ENCODE measurements at places on chromosomes 6 and 20. TPM values are rescaled to one million over a fixed set of nuclear protein-coding genes. Genes with fewer than 3 reads are reported as not detected.

GRCh38 chr20:46351357-46352058 lies 43.2 kb upstream of the CDH22 start:
- H3K36me3 ChIP-seq: peaks cover 52% of the 10 kb centered on the region
- DNase-seq: no peak
- no peak overlapping the region for H3K27ac ChIP-seq

- DNase-seq: no peak
- no peak overlapping the region for H3K4me3 ChIP-seq
- no peaks in the 10 kb centered on the region for H3K4me1 ChIP-seq
- H3K36me3 ChIP-seq: no peaks in the 10 kb centered on the region
- peaks cover 60% of the 10 kb centered on the region for H3K27me3 ChIP-seq
Measured at GRCh38 chr20:3661814-3662665, 1.2 kb downstream of the GFRA4 start.

Gene MYMX
- polyA plus RNA-seq: 0.13 TPM

DNA sequence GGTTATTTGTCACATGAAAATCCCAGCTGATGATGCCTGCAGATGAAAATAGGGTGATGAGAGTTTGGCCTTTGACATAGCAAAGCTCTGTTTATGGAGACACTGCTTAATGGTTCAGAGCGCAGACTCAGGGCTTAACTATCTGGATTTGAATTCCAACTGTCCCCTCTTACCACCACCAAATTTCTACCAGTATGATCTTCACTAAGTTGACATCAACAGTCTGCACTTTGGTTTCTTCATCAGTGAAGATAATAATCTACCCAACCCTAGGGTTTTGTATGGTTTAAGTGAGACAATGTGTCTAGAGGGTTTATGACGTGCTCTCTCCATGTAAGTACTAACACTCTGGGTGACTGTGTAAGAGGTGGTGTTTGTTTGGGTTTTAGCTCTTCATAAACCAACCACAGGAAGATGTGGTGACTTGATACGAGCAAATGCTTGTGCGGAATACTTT lies 151.4 kb upstream of the TNFAIP3 start:
- H3K27me3 ChIP-seq: no peaks in the 10 kb centered on the region
- H3K4me3 ChIP-seq: no peak overlapping the region
- DNase-seq: no peak

Gene TUBB2B
- polyA plus RNA-seq: 54.3 TPM

- H3K27ac ChIP-seq: no peak overlapping the region
Measured at GRCh38 chr6:141667580-141668309, 465.0 kb upstream of the GJE1 start.

GRCh38 chr6:147874322-147874721 lies 365.8 kb downstream of the SAMD5 start:
- DNase-seq: no peak
- no peak overlapping the region for H3K27ac ChIP-seq
- H3K27me3 ChIP-seq: no peaks in the 10 kb centered on the region
- H3K4me1 ChIP-seq: no peaks in the 10 kb centered on the region
- H3K36me3 ChIP-seq: no peaks in the 10 kb centered on the region
- no peak overlapping the region for H3K4me3 ChIP-seq

DNA sequence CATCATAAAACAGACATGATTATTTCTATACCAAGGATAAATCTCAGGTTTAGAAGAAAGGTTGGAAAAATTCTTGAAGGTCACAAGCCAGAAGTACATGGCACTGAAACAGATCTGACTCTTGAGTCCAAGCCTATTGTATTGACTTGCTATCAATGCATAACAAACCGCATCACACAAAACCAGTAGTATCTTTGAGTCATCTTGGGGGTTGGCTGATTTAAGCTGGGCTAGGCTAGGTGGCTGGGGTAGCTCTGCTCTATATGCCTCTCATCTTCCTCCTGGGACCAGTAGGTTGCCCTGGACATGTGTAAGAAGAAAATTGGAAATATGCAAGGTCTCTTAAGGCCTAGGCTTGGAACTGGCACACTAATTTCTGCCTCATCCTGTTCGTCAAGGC lies 37.0 kb upstream of the RAB23 start:
- H3K27me3 ChIP-seq: no peaks in the 10 kb centered on the region
- H3K27ac ChIP-seq: no peak overlapping the region
- no peaks in the 10 kb centered on the region for H3K36me3 ChIP-seq
- H3K4me1 ChIP-seq: no peaks in the 10 kb centered on the region
- no peak for DNase-seq
- H3K4me3 ChIP-seq: no peak overlapping the region

Gene PDYN
- polyA plus RNA-seq: 0.10 TPM

GRCh38 chr6:98014442-98015201 lies 731.6 kb upstream of the MMS22L start:
- no peak for DNase-seq
- H3K36me3 ChIP-seq: no peaks in the 10 kb centered on the region
- no peaks in the 10 kb centered on the region for H3K4me1 ChIP-seq
- no peak overlapping the region for H3K4me3 ChIP-seq
- no peak overlapping the region for H3K27ac ChIP-seq

- no peak for DNase-seq
- no peaks in the 10 kb centered on the region for H3K27me3 ChIP-seq
Measured at GRCh38 chr6:79455446-79455845, 81.8 kb downstream of the LCA5 start.

GRCh38 chr6:43718387-43719105 lies 31.0 kb upstream of the MRPS18A start:
- no peak overlapping the region for H3K4me3 ChIP-seq
- no peaks in the 10 kb centered on the region for H3K27me3 ChIP-seq
- H3K4me1 ChIP-seq: peaks cover 13% of the 10 kb centered on the region

GRCh38 chr6:127058936-127059335 lies 59.5 kb upstream of the RSPO3 start:
- no peaks in the 10 kb centered on the region for H3K4me1 ChIP-seq
- no peak for DNase-seq
- H3K4me3 ChIP-seq: no peak overlapping the region
- H3K27ac ChIP-seq: no peak overlapping the region
- no peaks in the 10 kb centered on the region for H3K36me3 ChIP-seq
- no peaks in the 10 kb centered on the region for H3K27me3 ChIP-seq

- peak; percentile 75 for DNase-seq
- peaks cover 50% of the 10 kb centered on the region for H3K27me3 ChIP-seq
- peaks cover 6% of the 10 kb centered on the region for H3K4me1 ChIP-seq
- no peaks in the 10 kb centered on the region for H3K36me3 ChIP-seq
- H3K4me3 ChIP-seq: no peak overlapping the region
- no peak overlapping the region for H3K27ac ChIP-seq
Measured at GRCh38 chr20:32031007-32031958, 20.8 kb upstream of the HCK start.

Gene HM13
- 123 TPM for polyA plus RNA-seq

DNA sequence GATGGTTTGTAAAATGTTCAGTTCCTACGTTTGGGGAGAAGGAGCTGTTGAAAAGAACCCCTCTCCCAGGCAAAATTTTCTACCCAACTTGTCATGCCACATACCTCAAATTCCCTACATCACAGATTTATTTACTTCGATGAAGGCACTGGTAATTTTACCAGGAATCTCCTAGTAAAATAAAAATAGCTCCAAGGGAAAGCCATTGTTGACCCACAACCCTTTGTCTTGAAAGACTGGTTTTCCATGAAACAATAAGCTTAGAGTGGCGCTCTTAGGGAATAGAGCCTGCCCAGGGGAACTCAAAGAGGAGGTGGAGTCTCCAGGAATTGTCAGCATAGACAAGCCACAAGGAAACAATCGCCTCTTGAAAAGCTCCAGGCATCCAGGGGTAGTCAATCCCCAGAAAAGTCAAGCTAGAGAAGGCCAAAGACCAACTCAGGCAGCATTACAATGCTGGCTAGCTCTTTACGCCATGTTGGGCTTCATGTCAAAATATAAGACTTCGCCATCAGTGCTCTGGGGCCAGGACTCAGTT lies 99.2 kb upstream of the RREB1 start:
- no peaks in the 10 kb centered on the region for H3K4me1 ChIP-seq
- H3K27me3 ChIP-seq: no peaks in the 10 kb centered on the region
- H3K27ac ChIP-seq: no peak overlapping the region
- no peak for DNase-seq
- no peaks in the 10 kb centered on the region for H3K36me3 ChIP-seq

DNA sequence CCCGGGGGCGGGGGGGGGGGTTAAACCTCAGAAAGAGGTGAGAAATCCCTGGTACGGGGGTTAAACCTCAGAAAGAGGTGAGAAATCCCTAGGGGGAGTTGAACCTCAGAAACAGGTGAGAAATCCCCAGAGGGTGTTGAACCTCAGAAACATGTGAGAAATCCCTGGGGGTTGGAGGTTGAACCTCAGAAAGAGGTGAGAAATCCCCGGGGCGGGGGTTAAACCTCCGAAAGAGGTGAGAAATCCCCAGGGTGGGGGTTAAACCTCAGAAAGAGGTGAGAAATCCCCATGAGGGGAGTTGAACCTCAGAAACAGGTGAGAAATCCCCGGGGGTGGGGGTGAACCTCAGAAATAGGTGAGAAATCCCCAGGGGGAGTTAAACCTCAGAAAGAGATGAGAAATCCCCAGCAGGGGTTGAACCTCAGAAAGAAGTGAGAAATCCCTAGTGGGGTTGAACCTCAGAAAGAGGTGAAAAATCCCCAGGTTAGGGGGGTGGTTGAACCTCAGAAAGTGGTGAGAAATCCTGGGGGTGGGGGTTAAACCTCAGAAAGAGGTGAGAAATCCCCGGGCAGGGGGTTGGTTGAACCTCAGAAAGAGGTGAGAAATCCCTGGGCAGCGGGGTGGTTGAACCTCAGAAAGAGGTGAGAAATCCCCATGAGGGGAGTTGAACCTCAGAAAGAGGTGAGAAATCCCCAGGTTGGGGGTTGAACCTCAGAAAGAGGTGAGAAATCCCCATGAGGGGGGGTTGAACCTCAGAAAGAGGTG lies 87.4 kb downstream of the PLG start:
- no peaks in the 10 kb centered on the region for H3K4me1 ChIP-seq
- no peaks in the 10 kb centered on the region for H3K36me3 ChIP-seq
- H3K27ac ChIP-seq: no peak overlapping the region
- H3K4me3 ChIP-seq: no peak overlapping the region

DNA sequence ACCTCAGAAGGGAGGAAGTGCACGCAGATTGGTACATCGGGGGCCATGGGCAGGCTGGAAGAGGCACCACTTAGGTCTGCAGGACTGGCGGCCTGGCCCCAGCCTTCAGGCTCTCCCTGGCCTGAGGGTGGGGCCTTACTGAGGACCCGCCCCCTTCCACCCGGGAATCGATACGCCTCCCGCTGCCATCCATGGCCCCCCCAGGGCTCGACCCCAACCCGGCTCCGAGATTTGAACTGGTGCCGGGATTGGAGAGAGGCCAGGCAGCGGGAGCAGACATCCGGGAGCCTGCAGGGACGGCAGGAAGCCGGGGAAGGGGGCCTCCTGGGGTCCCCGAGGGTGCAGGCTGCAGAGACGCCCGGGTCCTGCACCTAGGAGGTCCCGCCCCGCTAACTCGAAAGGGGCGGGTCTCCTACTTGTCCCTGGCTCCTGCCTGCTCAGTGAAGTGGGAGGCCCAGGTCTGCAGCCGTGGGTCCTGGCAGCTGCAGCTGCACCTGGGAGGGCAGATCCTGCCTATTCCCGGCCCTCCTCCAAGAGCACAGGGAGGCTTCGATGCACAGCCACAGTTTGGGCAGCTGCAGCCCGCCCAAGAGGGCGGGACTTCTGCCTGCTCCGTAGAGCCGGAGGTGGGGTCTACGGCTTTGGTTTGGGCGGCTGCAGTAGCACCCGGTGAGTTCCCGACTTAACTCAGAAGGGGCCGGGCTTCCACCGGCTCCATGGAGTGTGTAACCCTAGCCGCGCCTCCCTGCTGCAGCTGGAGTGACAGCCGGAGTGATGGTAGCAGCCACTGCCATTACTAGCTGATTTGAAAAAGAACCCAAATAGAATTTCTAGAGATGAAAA lies 35.2 kb upstream of the TBC1D22B start:
- peak overlapping the region; percentile 10 for H3K27ac ChIP-seq
- no peaks in the 10 kb centered on the region for H3K4me1 ChIP-seq
- no peaks in the 10 kb centered on the region for H3K36me3 ChIP-seq
- peak overlapping the region; percentile 61 for H3K4me3 ChIP-seq
- no peaks in the 10 kb centered on the region for H3K27me3 ChIP-seq

Gene ARG1
- polyA plus RNA-seq: 0.72 TPM

DNA sequence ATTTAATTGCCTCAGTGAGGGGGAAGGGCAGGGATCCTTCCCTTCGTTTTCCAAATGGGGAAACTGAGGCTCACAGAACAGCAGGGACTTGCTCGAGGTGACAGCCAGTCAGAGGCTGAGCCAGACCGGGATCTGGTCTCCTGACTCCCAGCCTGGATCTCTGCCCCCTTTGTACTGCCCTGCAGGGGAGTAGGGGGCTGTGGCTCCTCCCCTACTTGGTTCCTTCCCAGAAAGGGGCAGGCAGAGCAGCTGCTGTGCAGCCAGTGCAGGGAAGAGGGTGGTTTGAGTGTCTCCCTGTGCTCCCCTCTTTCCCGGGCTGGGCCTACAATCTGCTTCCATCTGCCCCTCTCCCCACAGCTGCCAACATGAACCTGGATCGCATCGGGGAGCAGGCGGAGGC lies 37.6 kb downstream of the UQCC2 start:
- no peak overlapping the region for H3K4me3 ChIP-seq
- H3K4me1 ChIP-seq: no peaks in the 10 kb centered on the region
- H3K36me3 ChIP-seq: peaks cover 93% of the 10 kb centered on the region
- no peaks in the 10 kb centered on the region for H3K27me3 ChIP-seq
- no peak for DNase-seq

DNA sequence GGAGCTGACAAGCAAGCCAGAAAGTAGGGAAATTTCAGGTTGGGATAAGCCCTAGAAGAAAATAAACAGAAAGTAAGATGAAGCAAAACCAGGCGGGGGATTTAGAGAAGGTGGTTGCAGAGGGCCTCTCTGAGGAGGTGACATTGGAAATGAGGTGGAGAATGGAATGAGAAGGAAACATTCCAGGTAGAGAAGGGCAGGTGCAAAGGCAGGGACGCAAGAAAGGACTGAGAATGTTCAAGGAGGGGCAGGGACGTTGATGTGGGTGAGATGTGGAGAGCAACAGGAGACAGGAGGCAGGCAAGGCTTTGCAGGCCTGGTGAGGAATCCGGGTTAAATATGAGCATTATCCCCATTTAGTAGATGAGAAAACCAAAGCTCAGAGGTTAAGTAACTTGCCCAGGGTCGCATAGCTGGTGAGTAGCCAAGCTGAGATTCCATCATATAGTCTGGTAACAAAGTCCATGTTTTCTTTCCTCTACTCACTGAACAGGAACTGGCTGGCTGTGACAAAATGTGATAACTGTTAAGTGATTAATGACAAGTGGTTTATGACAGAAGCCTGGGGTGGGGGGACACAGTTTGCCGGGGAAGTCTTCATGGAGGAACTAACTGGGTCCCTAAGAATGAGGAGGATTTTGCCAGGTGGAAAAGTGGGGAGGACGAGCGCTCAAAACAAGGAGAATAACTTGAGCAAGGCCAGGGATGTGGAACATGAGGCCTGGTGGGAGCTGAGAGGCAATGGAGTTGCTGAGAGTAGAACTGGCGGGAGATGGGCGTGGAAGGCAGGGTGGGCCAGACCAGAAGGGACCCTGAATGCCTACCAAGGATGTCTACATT lies 32.6 kb downstream of the MRPL14 start:
- H3K4me1 ChIP-seq: peaks cover 16% of the 10 kb centered on the region
- H3K36me3 ChIP-seq: peaks cover 3% of the 10 kb centered on the region
- no peak overlapping the region for H3K4me3 ChIP-seq

GRCh38 chr6:22239261-22239921 lies 57.4 kb downstream of the PRL start:
- H3K4me3 ChIP-seq: no peak overlapping the region
- H3K27me3 ChIP-seq: no peaks in the 10 kb centered on the region
- H3K4me1 ChIP-seq: no peaks in the 10 kb centered on the region
- no peak overlapping the region for H3K27ac ChIP-seq
